Activated CD4-positive, CD25-positive, alpha-beta regulatory T cell treated with anti-CD3 and anti-CD28 coated beads, Interleukin-2, amount 50 U/mL, for 24 hours (primary cell): ENCODE measurements at places on chromosomes 13 and 19.

DNA sequence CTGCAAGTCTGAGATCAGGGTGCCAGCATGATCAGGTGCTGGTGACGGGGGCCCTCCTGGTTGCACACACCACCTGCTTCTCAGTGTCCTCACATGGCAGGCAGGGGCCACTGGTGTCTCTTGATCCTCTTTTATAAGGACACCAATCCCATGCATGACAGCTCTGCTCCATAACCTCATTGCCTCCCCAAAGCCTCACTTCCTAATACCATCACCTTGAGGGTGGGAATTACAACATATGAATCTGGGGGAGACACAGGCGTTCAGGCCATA is 15.0 kb upstream of the MIER2 start:
- ATAC-seq, result no peak

GRCh38 chr13:74555651-74556420 is 421.6 kb upstream of the KLF12 start:
- no peak for ATAC-seq

- ATAC-seq, result no peak
These were observed 29.2 kb downstream of the ZNF844 start for GRCh38 chr19:12093777-12094176.

DNA sequence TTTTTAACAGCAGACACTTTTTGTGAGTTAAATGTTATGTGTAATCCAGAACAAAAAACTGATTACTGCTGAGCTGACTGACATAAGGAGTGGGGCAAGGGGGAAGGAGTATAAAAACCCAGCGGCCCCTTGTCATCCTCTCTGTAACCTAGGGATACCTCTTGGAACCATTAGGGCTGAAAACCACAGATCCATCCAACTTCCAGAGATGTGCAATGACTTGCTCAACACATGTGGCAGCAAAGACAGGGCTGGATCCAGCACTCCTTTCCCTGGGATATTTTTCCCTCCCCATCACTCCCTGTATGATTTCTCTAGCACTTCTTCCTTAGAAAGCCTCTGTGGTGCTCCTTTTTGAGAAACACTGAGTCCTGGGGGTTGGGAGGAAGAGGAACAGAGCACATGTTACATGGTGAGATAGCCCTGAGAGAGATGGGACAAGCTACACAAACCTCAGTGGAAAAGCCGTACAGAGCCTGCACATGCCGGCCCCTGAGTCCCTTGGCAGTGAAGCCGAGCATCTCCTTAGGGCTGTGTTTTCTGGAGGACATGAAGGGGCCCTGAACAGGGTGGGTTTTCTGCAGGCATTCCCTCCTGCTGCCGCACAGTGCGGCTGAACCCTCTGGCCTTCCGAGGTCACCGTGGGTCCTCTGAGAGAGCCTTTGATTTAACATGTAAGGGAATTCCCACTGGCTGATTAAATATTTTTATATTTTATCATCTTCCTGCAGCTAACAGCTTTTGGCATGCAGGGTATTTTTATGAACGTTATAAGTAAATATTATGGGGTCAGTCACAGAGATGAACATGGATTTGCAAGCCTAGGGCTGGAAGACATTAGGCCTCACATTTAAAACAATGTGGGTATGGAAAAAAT is 219.9 kb downstream of the COG6 start:
- ATAC-seq, result no peak

DNA sequence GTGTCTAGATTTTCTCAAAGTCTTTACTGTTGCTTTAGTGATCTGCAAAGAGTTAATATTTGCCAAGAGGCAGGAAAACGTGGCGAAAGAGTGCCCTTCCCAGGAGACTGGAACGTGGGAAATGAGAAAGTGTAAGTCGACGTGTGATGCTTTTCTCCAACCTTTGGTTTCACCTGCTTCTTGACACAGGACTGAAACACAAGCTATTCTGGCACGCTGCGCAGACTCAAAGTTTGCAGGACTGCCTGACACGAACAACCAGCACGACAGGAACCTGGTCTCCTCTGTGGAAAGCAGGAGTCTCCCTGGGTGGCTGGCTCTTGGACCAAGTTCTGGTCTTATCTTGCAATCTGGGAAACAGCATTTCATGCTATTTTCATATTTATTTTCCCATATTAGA is 28.6 kb downstream of the RFXAP start:
- no peak for ATAC-seq

DNA sequence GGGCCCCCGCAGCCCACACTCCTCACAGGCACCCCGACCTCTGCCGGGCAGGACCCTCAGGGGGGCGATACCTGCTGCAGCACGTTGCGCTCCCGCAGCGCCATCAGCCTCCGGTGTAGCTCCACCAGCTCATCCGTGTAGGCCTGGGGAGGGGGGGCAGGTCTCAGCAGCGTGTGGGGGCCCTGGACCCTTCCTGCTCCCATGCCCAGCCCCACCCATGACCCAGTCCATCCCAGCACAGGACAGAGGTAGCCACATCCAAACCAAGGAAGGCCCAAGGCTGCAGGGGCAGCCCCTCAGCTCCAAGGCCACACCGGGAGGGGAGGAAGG is 66.5 kb downstream of the MLLT1 start:
- ATAC-seq, result no peak
